Esophagus squamous epithelium (tissue), 5 donors: ENCODE measurements at places on chromosomes 12 and 14.
A peak's percentile ranks its signal among the peaks of the same experiment; 100 is the strongest.

DNA sequence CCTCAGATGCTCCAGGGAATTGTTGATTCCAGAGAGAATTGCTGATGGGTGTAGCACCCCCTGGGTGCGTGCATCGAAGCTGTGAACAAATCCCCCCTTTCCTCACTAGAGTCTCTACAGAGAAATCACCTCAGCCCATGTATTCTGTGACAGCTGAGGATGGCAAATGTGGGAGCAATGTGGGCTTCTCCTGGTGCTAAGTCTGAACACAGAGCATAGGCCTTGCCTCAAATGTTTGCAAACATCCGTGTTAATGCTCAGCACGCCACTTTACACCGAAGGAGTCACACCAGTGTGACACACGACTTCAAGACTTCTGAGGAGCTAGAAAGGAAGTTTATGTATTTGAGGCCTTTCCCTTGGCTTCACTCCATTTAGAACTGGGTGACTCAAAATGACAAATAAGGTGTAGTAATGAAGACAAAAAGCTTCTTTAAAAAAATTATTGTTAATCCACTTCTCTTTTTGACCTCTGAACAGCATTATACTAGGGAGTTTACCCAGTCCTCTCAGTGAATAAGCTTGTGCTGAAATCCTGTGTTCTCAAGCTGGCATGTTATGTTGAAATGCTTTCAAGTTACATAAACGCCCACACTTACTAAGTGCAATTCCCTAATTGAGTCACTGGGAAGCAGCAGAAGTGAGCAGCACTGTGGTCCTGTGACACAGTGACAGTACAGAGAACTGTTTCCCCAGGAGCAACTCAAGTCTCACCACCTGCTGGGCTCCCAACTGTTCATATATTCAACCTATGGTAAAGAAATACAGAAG is 92.9 kb downstream of the FAR2 start:
- DNase-seq = no peak

GRCh38 chr12:64993461-64993860 is 127.6 kb downstream of the WIF1 start:
- DNase-seq = no peak

- DNase-seq = no peak
Observed at GRCh38 chr12:120397824-120398540, 29.0 kb upstream of the MSI1 start.

GRCh38 chr12:1505576-1505975 is 88.8 kb downstream of the FBXL14 start:
- DNase-seq = no peak

DNA sequence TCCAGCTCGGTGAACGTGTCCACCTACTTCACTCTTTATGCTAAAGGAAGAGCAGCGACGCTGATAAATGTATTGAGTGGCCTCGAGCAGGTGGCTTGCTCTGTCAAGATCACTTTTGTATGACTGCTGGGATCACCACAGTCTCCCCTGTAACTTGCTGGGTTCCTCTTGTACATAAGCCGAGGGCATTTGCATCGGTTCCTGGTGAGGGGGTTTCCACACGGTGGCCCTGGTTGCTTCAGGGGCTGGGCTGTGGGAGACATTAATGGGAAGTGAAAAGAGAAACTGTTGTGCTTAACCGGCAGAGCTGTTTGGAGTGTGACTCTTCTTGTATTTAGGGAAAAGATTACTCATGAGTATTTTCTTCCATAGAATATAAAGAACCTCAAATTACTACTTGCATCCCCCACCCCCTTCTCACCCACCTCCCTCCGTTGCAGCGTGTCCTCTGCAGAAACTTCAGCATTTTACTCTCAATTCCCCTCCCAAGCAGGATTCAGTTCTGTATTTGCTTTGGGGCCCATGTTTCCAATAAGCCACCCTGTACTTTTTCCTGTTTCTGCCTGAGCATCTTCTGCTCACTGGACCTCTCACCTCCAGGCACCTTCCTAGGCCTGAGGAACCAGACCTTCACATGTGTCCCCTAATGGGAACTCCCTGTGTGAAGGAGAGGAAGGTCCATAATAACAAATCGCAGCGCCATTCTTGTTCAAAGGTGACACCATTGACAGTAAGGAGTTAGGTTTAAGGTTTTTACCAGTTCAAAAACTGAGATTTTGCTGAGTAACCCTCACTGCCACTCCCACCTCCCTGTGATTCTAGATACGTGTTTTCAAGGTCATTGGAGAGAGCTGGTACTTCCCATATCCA is 187.0 kb downstream of the ETV6 start:
- DNase-seq = peak; percentile 31

GRCh38 chr12:30969606-30970395 is 43.3 kb downstream of the TSPAN11 start:
- no peak for DNase-seq

DNA sequence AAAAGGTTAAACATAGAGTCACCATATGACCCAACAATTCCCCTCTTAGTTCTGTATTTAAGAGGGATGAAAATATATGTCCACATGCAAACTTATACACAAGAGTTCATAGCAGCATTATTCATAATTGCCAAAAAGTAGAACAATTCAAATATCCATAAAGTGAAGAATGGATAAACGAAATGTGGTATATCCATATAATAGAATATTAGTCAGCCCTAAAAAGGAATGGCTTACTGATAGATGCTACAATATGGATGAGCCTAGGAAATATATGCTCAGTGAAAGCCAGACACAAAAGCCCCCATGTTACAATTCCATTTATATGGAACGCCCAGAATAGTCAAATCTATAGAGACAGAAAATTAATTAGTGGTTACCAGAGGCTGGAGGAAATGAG is 44.1 kb upstream of the RIN3 start:
- DNase-seq = no peak

GRCh38 chr12:48990552-48990951 is 8.6 kb downstream of the DDN start:
- DNase-seq = no peak

DNA sequence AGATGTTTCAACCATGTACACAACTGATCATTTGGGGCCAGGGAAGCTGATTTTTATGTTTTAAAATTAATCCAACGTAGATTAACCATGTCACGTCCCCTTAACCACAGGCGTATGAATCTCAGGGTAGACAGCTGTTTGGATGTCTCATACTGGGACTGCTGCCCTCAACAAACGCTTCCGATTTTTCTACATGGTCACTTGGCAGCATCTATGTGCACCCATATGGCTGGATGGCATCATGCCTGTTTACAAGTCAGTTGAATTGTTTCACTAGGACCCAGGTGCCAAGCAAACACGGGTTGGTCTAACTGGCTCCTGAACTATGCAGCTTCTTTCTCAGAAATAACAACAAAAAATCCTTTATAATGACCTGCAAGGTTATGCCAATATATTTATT is 393.8 kb downstream of the NPAS3 start:
- DNase-seq = no peak

- no peak for DNase-seq
Observed at GRCh38 chr14:102722646-102723045, 54.6 kb upstream of the TRAF3 start.

GRCh38 chr12:7557227-7557626 is 53.6 kb upstream of the CD163 start:
- no peak for DNase-seq

GRCh38 chr12:85457016-85457415 is 177.0 kb downstream of the ALX1 start:
- no peak for DNase-seq

DNA sequence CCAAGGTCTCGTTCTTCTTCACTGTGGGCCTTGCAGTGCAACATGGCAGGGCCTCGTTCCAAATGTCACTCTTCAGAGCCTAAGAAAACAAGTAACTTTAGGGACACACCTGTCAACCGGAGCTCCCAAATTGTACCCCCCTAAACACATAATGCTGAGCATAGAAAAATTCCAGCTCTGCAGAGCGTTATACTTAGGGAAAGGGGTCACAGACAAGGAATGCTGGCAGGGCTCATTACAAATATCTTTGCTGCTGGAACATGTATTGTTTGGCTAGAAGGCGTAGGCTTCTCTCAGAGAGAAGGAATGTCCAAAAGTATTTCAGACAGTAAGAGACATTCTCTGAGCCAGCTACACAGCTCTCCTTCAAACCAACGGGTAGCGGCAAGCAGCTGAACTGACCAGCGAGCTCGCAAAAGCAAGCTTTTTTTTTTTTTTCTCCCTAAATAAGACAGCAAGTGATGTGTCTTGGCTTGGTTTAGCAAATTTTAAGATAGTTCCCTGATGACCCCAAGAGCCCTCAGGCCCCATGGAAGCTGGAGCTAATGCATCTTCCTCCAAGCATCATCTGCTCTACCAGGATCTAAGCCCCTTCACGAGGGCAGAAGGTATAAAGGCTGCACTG is 24.5 kb downstream of the SSH1 start:
- DNase-seq = no peak

DNA sequence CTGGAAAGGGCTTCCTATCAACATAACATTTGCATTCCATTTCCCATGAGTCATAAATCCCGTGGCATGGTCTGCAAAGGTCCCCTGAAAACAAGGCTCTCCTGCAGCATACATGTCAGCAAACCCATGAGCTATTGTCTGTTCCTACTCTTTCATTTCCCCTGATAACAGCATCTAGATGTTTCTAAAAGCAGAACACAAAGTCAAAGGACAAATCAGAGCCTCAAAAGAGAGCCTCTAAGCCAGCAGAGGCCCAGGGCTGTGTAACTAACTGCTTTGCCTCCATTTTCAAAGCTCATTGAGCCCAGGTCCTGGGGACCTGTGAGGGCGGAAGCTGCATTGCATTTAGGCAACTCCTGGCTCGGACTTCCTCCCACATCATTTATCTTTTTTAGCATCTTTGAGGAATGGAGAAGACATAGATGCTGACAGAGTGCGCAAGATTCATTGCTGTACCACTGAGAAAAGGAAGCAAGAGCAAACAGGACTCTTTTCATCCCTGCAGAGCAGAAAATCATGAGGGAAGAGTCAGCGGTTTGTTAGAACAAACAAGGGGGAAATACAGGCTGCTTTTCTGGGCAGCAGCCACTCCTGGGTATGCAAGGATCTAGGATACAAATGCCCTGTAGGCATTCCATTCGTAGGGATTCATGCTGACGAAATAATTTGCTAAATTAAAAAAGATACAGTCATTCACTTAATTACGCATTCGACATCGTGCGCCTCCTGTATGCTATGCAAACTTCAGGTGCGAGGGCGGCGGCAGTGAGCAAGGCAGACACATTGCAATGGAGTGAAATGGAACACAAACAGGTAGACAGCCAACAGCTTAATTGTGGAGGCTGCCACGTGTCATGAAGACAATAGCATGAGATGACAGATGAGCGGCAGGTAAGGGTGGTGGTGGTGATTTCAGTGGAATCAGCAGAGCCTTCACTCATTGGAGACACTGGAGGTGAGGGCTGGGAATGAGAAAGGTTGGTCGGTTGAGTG is 131.0 kb downstream of the TMEM132D start:
- no peak for DNase-seq
